Gastrocnemius medialis (tissue), 4 donors: ENCODE measurements at places on chromosomes 2 and 18. TPM values are rescaled to one million over a fixed set of nuclear protein-coding genes. Genes with fewer than 3 reads are reported as not detected.

DNA sequence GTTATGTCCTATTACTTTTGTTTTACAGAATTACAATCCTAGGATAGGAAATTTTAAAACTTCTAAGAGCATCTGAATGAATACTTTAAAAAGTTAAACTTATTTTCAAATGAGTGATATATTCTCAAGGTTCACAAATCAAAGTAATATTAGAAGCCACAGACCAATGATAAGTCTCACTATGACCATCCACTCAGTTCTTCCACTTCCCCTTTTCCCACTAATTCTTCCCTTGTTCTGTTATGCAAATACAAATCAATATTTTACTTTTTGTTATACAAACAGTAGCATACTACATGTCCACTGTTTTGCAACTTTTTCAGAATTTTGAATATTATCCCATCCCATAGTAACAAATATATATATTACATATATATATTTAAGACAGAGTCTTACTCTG lies 20.2 kb downstream of the USP37 start:
- no peak for DNase-seq

DNA sequence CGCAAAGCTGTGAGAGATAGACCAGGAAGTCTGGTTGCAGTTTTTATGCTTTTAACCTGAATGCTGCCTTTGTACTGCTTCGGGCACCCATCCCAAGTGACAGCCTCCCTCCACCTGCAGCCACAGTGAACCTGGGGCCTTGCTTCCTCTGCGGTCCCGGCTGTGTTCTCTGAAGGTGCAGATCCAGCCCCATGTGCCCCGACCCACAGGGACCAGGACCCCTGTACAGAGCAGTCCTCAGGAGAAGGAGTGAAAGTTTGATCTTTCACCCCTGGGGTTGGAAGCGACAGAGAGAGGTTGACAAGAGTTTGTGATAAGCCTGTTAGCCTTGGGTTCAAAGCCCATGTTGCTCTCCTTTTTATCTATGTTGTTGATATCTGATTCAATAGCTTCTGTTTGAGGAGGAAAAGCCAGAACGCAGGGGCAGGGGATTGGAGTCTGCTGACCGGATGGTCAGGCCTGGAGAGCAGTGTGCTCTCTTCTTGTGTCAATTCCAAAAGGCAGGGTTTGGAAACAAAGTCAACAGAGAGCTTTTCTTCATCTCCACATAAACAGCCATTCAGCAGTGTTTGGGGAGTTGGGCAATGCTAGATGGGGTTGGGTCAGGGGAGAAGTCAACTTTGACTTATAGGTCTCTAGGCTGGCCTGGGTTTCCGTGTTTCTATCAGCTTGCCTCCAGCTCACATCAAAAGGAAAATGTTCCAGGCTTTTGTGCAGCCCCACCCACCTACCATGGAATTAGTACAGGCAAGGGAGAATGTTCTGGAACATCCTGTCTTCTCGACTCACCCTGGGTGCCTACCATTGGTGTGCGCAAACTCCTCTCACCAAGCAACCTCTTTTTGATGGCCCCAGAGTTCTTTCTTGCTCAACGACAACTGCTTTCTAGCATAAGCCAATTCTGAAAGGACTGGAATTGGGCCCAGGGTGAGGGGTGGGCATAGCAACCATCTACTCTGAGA lies 214.9 kb downstream of the ALPK2 start:
- DNase-seq, result no peak

DNA sequence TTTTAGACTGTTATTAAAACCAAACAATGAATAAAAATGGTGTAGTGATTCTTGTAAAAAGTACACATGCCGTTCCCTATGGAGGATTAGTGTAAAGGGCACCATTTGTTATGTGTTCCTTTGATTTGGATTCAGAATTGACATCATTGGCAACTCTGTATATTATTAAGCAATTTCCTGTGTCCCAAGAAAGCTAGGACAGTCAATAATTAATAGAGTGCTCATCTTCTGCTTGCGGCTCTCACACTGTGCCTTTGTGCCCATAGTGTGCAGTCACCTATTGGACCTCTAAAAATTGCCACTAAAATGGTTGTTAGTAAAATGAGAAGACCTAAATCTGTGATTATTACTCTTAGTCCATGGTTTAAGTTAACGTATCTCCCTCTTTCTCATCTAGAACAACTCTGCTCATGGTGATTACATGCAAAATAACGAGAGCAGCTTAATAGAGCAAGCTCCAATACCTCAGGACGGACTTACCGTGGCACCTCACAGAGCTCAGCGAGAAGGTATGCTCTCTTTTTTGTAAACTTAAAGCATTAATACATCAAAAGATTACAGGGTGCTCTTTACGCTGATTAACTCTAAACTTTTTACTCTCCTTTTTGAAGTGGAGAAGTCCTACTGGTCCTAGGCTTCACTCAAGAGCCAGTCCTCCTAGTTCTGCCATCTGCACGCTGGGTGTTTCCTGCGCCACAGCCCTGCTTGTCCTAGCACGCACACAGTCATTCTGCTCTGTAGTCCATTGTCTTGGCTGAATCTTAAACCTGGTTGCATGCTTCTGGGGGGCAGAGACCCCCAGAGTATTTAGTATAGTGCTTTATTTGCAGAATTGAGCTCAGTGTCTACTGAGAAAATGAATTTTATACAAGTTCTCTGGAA lies 16.7 kb downstream of the ZCCHC2 start:
- DNase-seq, result no peak

The SERPINB11 gene
- total RNA-seq, result not detected

The ADD2 gene
- total RNA-seq, result 0.75 TPM

GRCh38 chr2:136901732-136902131 lies 136.4 kb downstream of the THSD7B start:
- DNase-seq, result no peak
